ENCODE measurements at places on chromosomes 16 and 17.

- DNase-seq, result no peak
Measured at GRCh38 chr17:428414-428813, 75.8 kb upstream of the RPH3AL start.

GRCh38 chr17:851924-852323 lies 69.8 kb downstream of the MRM3 start:
- no peak for DNase-seq

DNA sequence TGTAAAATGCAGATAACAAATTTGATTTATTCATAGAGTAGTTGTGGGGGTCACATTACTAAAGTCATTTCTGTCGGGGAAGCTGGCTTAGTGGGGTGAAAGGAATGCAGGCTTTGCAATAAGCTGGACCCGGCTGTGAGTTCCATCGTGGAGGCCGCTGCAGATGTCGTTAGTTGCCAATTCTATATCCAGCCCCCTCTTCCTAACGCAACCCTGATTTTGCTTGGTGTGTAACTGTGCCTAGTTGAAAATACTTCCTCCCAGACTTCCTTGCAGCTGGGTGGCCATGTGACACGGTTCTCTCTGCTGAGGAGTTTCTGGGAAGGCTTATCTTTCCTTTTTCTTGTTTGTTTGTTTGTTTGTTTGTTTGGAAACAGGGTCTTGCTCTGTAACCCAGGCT lies 4.5 kb downstream of the MFSD6L start:
- no peak for DNase-seq

DNA sequence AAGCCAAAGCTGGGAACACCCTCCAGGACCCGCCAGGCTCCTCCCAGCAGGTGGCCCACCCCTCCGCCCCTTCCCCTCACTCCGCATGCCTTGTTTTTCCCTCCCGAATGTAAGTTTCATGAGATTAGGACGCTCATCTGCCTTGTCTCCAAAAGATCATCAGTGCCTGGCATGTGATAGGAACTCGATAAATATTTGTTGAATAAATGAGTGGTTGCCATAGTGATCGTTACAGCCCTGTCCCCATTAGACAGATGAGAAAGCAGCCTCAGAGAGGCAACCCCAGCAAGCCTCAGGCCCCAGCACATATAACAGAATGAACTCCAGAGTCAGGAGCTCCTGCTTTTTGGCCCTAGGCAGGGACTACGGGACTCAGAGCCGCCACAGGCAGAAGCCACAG lies 5.0 kb downstream of the CAMKK1 start:
- DNase-seq, result no peak

DNA sequence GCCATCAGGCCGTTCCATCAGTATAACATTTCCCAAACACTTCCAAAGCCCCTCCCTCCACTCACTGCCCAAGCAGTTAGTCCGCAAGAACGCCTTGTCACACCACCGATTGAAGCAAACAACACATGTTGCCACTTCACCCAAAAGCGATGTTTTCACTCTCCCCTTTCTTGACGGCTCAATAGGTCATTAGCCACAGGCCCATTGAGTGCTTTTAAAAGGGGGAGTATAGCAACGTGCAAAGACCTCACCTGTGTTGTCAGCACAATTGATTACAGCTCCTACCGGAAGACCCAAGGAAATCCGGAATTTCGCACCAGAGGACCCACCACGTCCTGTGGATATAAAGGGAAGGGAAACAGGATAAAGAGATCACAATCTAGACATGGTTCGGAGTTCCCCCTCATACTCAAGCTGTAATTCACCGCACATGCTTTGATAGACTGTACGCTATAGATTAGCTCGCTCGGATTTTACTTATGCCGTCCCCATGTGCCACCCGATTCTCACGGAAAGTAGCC lies 690 bp downstream of the RPL23 start:
- DNase-seq, result no peak

DNA sequence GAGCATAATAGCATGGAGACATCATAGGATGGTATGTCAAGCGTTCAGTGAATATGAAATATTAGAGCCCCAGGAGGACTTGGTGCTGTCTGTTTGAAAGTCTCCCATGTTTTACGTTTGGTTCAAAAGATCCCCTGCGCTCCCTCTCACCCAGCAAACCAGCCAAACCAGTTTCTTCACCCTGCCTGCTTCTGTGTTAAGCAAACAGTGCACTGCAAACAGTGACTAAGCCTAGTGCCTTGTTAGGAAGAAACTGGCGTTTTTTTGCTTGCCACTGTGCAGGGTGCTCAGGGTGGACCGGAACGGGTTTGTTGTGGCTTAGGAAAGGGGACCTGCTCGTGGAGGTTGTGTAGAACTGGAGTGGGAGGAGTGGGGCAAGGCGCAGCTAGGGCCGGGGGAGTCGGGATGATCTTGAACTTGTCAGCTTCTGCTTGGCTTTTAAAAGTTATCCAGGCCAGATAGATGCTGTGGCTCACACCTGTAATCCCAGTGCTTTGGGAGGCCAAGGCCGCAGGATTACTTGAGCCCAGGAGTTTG lies 7.7 kb downstream of the CDH1 start:
- DNase-seq, result peak; percentile 78

DNA sequence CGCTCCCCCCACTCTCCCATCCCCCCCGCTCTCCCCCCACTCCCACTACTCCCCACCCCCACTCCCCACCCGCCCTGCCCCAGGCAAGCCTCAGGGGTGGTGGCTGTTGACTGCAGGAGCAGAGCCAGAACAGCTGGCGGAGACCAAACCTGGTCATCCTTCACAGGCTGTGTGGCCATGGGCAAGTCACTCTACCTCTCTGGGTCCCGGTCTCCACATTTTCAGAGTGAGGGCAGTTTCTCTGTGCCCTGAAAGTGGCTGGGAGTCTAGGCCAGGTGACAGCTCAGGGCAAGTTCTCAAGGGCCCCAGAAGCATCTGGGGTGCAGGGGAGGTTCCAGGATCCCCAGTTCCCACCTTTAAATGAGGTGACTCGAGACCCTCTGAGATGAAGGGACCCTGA lies 15.1 kb upstream of the BAHCC1 start:
- no peak for DNase-seq

- no peak for DNase-seq
Measured at GRCh38 chr16:64947651-64948050, 174.2 kb downstream of the CDH11 start.

- DNase-seq, result no peak
Measured at GRCh38 chr17:33076979-33077378, 85.3 kb downstream of the SPACA3 start.

DNA sequence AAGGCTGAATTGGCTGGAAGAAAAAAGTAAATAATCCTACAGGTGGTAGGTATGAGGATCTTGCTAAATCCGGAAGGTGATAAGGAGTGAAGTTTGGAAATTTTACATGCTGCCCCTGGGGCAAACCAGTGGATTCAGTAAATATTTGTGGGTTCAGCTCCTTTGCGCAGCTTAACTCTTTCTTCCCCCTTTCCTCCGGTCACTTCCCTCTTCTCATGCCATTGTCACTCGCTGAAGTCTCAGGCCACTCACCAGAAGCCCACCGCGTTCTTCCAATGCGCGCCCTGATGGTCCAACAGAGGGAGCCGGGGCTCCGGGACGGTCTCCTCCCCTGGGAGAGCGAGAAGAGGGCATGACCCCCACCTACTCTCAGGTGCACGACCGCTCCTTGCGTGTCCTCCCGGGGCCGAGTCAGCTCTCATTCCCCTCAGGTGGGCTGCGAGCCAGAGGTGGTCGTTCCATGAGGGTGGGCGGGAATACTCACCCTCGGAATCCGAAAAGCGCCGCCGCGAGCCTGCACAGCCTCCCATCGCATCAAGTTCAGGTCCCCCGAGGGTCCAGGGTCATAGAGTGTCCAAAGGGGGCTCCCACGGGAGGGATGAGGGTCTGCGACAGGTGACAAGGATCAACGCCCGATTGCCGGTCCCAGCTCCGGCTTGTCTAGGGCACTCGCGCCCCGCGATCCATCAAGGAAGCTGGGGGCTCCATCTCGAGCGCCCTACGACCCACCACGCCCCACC lies 474 bp downstream of the CLN3 start:
- DNase-seq, result no peak

DNA sequence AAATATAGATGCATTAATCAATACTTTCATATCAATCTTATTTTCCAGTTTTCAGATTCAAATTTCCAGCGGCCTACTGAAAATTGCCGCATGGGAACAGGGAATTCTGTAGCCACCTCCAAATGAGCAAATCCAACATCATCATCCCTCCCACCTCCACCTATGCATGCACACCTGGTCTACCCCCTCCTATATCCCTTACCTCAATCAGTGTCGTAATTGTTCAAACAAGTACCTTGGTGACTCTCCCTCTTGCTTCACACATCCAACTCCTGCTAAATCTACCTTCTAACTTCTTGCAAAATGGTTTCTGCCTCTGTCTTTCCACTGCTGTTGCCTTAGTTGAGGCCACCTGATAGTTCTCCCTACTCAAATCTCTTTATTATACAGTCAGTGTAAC lies 160.1 kb downstream of the SOX9 start:
- DNase-seq, result no peak

DNA sequence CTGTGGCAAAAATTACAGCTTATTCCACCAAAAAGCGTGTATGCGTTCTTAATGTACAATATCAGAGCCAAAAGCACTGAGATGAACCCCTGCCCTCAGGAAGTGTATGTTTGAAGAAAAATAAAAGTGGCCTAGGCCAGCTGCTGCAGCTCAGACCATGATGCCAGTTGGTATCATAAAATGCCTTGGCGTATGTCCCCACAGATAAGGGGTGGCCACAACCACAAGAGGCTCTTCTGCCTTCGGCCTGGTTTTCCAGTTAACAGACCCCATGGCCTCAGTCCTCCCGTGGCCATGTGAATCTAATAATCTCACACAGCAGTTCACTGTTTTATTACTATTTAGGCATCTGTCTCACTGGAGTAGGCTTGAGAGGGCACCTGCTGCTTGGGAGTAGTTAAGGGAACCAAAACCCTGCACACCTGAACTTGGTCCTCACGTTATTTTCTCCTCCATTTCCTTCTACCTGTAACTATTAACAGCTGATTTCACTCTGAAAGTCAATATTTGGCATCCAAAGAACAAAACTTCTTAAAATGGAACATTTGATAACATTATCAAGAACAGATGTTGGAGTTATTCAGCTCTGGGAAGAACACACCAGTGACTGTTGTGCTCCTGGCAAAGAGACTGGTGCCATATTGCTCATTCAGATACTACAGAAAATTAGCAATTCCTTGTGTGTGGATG lies 34.8 kb upstream of the ERN1 start:
- DNase-seq, result no peak

DNA sequence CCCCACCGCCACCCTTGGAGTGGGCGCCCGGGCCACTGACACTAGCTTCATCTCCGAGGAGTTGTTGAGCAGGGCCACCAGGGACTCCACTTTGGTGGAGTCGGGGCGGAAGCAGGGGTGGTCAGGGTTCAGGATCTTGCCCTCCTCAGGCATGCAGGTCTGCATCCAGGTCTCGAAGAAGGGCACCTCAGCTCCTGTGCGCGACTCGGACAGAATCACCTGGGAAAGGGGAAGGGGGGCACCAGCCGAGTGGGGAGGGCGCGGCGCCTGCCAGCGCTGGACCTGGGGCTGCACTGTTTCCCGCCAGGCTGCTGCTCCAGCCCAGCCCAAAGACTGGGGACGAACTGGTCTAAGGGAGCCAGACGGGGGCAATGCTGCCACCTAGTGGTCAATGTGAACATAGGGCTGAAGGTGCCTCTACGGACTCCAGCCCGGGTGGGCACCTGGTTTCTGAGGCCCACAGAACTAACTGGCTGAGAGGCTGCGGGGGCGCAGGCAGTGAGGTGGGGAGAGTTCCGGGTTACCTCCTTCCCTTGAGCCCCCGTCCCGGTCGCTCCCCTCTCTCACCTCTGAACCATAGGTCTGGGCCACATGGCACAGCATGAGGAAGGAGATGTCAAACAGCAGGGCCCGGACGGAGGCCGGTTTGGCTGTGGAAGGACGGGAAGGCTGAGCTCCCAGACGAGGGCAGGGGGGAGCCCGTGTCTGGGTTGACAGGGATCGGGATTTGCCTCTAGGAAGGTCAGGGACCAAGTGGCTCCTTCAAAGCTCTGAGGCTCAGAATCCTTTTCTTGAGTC lies 11.8 kb downstream of the CSF3 start:
- DNase-seq, result no peak

GRCh38 chr17:7538891-7539545 lies 9.8 kb upstream of the TNFSF12 start:
- DNase-seq, result no peak

GRCh38 chr17:82216301-82217119 lies 3.9 kb upstream of the CCDC57 start:
- DNase-seq, result no peak

DNA sequence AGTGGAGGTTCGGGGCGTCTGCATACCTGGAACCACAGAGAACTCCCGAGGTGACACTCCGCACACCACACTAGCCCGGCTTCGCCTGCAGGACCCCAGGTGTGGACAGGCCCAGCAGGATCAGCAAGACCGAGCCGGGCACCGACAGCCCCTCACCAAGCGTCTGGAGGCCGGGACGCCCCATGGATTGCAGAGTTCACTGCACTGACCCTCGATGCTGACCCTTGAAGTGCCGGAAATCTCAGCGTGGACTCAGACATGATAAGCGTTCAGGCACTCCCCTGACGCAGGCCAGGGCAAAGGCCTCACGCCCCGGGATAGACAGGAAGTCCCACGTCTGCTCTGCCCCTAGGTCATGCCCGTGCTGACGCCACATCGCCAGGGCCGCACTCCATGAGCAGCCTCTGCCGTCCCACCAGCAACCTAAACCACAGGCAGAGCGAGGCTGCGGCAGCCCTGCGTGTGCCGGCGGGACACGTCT lies 26.0 kb downstream of the ACSF3 start:
- no peak for DNase-seq

GRCh38 chr17:78793415-78793814 lies 11.3 kb upstream of the CYTH1 start:
- no peak for DNase-seq

GRCh38 chr16:6964679-6965078 lies 368.0 kb upstream of the RBFOX1 start:
- DNase-seq, result no peak

Data from NCI-H1417 treated with DMSO at 0.1 percent for 48 hours (cell line).